Fibroblast of skin of right quadriceps (primary cell): ENCODE measurements at places on chromosomes 3 and 15.
A peak's percentile ranks its signal among the peaks of the same experiment; 100 is the strongest.

DNA sequence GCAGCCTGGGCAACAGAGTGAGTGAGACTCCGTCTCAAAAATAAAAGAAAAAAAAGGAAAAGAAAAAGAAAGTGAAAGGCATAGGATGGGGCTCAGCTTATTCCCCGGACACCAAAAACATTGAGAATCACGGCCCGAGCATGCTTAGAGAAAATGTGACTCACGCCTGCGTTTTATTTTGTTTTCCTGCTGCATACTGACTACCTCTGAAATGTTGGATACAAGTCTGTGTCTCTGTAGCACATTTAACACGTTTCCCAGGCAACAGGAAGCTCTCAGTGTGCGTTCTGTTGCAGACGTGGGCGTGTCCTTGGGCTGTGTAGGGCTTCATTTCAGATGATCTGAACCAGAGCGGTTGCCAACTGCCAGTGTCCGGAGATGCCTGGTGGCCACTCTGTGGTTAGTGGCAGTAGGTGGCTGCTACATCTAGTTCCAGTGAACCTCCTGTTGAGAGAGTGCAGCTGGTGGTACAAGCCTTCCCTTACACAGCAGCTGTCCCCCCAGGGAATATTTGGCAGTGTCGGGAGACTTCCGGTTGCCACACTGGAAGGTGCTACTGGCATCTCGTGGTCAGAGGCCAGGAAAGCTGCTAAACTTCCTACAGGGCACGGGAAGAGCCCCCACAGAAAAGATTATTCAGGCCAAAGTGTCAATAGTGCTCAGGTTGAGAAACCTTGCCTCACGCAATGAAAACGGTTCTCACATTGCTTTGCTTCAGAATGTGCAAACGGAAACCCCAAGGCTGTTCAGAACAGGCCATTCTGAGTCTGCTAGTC is 3.0 kb downstream of the SLC51A start:
- peak; percentile 86 for DNase-seq

- DNase-seq = no peak
Observed at GRCh38 chr3:71984843-71985613, 200.1 kb upstream of the PROK2 start.

GRCh38 chr15:38714309-38715072 is 149.9 kb upstream of the RASGRP1 start:
- DNase-seq = peak; percentile 100

GRCh38 chr3:187713504-187713903 is 11.1 kb upstream of the RTP2 start:
- DNase-seq = peak; percentile 46

- no peak for DNase-seq
Observed at GRCh38 chr3:186920796-186921195, 9.5 kb upstream of the ST6GAL1 start.

DNA sequence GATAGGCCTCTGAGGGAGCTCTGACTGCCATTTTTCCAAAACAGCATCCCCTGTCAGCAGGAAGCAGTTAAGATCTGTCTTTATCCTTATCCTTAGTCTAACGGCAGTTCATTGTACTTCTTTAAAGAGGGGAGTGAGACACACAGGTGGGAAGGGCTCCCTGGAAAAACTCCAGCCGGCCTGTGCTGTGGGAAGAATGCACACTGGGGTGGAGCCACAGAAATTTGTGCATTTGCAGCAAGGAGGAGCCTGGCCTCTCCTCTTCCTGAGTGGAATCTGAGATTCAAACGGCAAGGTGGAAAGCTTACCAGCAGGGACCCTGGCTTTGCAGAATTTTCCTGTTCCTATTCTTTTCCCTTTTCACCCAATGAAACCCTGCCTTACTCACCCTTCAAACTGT is 1209.4 kb downstream of the ROBO2 start:
- DNase-seq = no peak

DNA sequence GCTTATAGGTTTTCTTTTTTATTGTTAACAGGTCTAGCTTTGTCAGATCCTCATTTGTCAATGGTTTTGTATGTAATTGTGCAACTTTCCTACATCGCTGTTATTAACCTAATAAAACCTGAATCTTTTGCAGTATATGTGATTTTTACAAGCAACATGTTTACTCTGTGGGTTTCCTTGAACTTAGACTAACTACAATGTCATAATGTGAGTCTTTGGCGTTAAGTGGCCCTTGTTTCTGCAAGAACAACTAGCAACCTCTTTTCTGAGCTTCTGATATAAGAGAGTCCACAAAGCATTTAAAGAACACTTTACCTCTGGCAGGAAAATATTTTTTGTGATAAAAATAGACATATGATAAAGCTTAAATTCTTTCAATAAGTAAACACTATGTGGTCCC is 230.3 kb upstream of the CFAP20DC start:
- no peak for DNase-seq
